ENCODE measurements at places on chromosomes 1 and 21.

GRCh38 chr1:41345434-41346075 is 15.7 kb upstream of the FOXO6 start:
- H3K4me1 ChIP-seq = no peaks in the 10 kb centered on the region
- no peak overlapping the region for H3K27ac ChIP-seq
- H3K4me3 ChIP-seq = no peak overlapping the region
- H3K27me3 ChIP-seq = no peaks in the 10 kb centered on the region

DNA sequence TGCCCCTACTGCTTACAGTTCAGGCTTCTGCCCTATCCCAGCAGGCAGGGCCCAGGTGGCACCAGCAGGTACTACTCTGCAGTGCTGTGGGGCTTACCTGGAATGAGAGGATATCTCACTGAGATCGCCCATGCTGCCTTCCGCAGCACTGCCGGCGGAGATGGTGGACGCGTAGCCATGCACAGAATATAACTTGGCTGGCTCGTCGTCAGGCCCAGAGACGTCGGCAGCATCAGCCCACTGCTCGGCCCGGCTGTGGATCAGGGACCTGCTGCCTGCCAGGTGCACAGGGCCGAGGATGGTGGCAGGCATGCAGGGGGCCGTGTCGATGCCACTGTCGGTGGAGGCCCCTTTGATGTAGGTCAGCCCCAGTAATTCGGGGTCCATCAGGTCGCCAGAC is 190.9 kb downstream of the SIPA1L2 start:
- no peak for DNase-seq
- no peaks in the 10 kb centered on the region for H3K27me3 ChIP-seq
- peaks cover 76% of the 10 kb centered on the region for H3K36me3 ChIP-seq

GRCh38 chr1:59705466-59706302 is 109.1 kb upstream of the HOOK1 start:
- no peak overlapping the region for H3K27ac ChIP-seq
- H3K36me3 ChIP-seq = no peaks in the 10 kb centered on the region
- H3K4me3 ChIP-seq = no peak overlapping the region
- H3K27me3 ChIP-seq = no peaks in the 10 kb centered on the region

GRCh38 chr1:9438431-9439073 is 100.7 kb upstream of the SLC25A33 start:
- no peaks in the 10 kb centered on the region for H3K36me3 ChIP-seq
- H3K4me3 ChIP-seq = no peak overlapping the region
- H3K27ac ChIP-seq = peak overlapping the region; percentile 78
- DNase-seq = peak; percentile 63
- peaks cover 5% of the 10 kb centered on the region for H3K4me1 ChIP-seq

- H3K4me1 ChIP-seq = peaks cover 4% of the 10 kb centered on the region
- H3K27me3 ChIP-seq = peaks cover 9% of the 10 kb centered on the region
- no peaks in the 10 kb centered on the region for H3K36me3 ChIP-seq
- no peak for DNase-seq
Measured at GRCh38 chr1:211328084-211328694, 1.6 kb downstream of the TRAF5 start.

- no peak overlapping the region for H3K4me3 ChIP-seq
- H3K27me3 ChIP-seq = no peaks in the 10 kb centered on the region
- no peaks in the 10 kb centered on the region for H3K36me3 ChIP-seq
- no peak for DNase-seq
Measured at GRCh38 chr1:109046671-109047070, 4.8 kb upstream of the WDR47 start.

- H3K27ac ChIP-seq = no peak overlapping the region
- no peak overlapping the region for H3K4me3 ChIP-seq
- peak; percentile 77 for DNase-seq
- no peaks in the 10 kb centered on the region for H3K27me3 ChIP-seq
- H3K36me3 ChIP-seq = no peaks in the 10 kb centered on the region
Measured at GRCh38 chr1:235093013-235093695, 35.5 kb downstream of the TOMM20 start.

DNA sequence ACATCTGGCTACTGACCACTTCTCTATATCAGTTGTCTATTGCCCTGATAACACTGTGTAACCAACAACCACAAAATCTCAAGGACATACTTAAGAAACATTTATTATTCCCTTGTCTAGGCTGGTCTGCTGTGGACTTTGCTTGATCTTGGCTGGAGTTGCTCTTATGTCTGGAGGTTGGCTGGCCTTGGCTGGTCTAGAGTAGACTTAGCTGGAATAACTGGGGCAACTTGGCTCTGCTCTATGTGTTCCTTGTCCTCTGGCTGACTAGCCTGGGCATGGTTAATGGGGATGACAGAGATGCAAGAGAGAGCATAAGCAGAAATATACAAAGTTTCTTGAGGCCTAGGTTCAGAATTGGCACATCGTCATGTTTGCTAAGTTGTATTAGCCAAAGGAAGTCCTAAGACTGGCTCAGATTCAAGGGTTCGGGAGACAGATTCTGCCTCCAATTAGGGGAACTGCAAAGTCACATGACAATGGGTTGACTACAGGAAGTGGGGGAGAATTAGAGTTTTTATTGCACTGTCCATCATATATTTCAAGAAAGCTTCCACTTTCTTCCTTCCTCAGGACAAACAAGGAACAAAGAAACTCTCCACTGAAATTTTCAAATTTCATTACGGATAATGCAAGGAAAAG is 61.4 kb upstream of the HMCN1 start:
- H3K4me1 ChIP-seq = peaks cover 3% of the 10 kb centered on the region
- no peaks in the 10 kb centered on the region for H3K27me3 ChIP-seq
- no peak for DNase-seq
- no peak overlapping the region for H3K4me3 ChIP-seq

- H3K4me1 ChIP-seq = peaks cover 92% of the 10 kb centered on the region
- DNase-seq = no peak
- peak overlapping the region; percentile 99 for H3K27ac ChIP-seq
- H3K27me3 ChIP-seq = no peaks in the 10 kb centered on the region
Measured at GRCh38 chr1:234978397-234979295, 150.0 kb downstream of the TOMM20 start.

GRCh38 chr1:53579221-53580008 is 120.2 kb downstream of the DMRTB1 start:
- no peaks in the 10 kb centered on the region for H3K4me1 ChIP-seq
- no peaks in the 10 kb centered on the region for H3K27me3 ChIP-seq
- DNase-seq = no peak
- H3K4me3 ChIP-seq = no peak overlapping the region
- H3K27ac ChIP-seq = no peak overlapping the region

DNA sequence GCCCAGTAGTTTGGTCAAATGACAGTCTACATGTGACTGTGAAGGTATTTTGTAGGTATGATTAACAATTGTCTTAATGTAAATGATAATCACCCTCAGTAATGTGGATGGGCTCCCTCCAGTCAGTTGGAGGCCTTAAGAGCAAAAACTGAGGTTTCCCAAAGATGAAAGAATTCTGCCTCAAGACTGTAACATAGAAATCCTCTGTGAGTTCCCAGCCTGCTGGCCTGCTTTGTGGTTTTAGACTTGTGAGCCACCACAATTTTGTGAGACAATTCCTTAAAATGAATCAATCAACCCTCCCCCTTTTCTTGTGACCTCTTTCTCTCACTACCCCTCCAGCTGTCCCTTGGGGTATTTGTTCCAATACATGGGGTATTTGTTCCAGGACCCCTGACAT is 226.4 kb upstream of the DPYD start:
- H3K27me3 ChIP-seq = no peaks in the 10 kb centered on the region
- H3K36me3 ChIP-seq = no peaks in the 10 kb centered on the region
- H3K4me1 ChIP-seq = no peaks in the 10 kb centered on the region
- no peak for DNase-seq

GRCh38 chr1:159989581-159989980 is 35.5 kb upstream of the SLAMF9 start:
- no peak overlapping the region for H3K27ac ChIP-seq
- no peaks in the 10 kb centered on the region for H3K27me3 ChIP-seq
- no peak overlapping the region for H3K4me3 ChIP-seq
- no peaks in the 10 kb centered on the region for H3K4me1 ChIP-seq
- no peak for DNase-seq

GRCh38 chr1:209505044-209505443 is 78.5 kb upstream of the CAMK1G start:
- no peaks in the 10 kb centered on the region for H3K4me1 ChIP-seq
- H3K36me3 ChIP-seq = no peaks in the 10 kb centered on the region
- no peak for DNase-seq
- no peaks in the 10 kb centered on the region for H3K27me3 ChIP-seq
- no peak overlapping the region for H3K4me3 ChIP-seq

Measured in left lung (tissue), 14 donors.